ENCODE measurements at places on chromosomes 5 and 9.

DNA sequence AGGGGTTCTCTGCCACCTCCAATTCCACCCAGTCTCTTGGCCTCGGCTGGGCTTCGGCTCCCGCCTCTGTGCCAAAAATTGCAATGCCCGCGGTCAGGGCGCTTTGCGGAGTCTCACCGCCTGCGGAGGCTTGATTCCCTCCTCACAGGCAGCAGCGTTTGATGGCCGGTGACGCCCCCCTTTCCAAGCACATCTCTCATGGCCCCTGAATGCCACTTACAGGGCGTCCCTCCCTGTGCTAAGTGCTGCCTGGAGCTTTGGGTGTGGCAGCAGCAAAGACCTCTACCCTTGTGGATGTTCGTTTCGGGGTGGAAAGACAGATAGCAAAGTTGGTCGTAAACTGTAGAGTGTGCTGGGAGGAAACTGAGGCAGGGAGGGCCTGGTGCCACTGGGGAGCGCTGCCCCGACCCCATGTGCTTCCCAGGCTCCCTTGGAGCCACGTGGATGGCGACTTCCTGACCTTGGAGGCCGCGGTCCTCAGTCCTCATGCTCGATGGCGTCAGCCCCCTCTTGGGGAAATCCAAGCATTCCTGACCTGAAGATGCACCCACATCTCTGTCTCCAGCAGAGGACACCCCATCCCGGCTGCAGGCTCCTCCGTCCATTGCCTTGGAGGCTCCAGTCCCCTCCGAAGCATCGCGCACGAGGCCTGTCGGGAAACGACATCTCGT lies 249.2 kb upstream of the IRX4 start:
- DNase-seq = no peak

DNA sequence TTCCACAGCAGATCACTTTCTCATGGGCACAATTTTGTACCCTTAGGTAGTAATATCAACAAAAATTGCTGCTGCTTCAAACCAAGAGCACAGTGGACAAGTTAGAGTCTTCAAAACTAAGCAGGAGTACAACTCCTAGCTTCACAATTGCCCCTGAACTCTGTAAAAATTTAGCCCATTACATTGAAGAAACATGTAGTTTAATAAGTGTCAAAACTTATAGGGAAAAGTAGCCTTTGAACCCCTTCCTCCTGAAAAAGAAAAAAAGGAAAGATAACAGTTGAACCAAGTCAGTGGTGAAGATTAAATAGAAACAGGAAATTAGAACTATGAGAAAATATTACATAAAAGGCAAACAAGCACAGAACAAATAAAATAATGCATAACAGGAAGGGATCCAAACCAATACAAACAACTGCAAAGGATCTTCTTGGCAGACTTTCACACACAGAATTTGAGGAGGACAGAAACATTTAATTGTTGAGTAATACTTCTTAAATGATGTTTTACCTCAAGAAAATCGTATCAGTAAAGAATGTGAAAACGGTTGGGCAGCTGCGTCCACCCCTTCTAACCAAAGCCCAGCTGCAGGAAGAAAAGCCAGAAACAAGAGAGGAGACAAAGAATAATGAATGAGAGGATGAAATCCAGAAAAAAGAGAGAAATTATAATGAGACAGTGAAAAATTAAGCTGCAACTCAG lies 636.0 kb downstream of the NR2F1-AS1 start:
- no peak for DNase-seq

DNA sequence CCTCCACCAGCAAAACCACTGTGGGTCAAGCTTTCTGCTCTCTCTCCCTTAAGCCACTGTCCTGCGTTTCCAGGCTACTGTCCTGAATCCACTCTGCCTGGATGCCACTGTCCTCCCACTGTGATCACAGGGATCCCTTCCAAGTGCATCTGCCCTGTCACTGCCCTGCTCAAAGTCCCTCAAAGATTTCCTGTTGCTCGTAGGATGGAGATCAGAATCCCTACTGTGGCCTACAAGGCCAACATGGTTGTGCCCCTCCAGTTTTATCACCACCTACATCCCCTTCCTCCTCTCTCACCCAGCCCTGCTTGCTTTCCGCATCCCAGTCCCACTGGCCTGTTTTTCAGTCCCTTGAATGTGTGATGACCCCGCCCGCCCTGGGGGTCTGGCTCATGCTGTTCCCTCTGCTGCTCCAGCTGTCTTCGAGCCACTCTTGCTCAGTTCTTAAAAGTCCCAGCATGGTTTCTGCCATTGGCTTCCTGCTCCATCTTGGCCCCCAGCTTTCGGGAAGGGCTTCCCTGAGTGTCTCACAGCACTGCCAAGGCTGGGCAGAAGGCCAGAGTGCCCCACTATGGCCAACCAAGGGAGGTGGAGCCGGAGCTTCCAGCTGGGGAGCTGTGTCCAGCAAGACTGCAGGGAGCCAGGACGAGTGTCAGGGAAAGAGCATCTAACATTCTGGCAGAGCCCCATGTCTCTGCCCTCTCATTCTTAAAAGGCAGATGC lies 12.9 kb upstream of the FRRS1L start:
- DNase-seq = no peak

DNA sequence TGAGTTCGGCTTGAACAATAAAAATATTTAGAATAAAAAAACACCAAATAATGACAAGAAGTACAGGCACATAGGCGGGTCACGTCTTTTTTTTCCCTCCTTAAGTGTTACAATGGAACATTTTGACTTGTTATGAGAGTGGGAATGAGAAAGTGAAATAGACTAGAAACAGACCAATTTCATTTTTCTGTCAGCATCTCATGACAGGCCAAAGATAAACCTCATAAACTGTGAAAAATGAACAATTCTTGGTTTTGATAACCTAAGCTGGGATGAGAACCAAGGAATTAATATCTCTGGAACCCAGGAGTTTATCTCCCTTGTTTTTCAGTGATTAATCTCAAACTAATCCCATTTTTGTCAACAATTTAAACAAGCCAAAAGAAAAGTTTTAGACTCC lies 299.5 kb downstream of the SLIT3 start:
- DNase-seq = no peak

- DNase-seq = no peak
These were observed 52.5 kb downstream of the FGF10 start for GRCh38 chr5:44336708-44337107.

GRCh38 chr9:82122731-82123130 lies 134.2 kb downstream of the SPATA31D1 start:
- no peak for DNase-seq

DNA sequence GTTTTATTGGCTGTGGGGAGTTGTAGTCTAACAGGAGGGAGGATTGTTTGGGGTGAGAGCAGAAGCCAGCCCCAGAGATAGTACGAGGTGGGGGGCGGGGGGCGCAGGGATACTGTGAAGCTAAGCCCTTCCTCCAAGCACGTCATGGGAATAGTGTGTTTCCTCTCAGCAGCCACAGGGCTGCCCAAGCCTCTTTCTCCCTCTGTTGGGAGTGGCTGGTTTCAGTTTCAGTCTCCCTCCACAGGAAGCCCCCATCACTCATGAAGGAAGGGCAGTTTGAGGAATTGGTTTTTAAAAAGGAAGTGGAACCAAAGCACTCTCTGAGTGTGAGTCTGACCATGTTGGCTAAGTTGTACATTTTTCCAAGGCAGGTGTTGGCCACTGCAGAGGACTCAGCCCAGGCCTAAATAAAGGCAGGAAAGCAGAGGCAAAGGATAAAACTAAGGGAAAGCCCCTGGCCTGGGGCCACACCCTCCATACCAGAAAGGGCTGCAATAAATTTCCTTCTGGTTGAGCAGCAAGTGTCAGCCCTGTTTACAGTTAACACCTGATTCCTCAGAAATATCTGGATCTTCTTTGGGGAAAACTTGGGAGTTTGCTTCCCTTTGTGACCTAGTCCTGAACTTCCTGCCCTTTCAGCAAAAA lies 3.2 kb downstream of the RAB24 start:
- peak; percentile 27 for DNase-seq

- no peak for DNase-seq
These were observed 71.8 kb upstream of the TTC23L start for GRCh38 chr5:34767180-34767579.

GRCh38 chr9:111078391-111079038 lies 40.2 kb upstream of the LPAR1 start:
- no peak for DNase-seq

- DNase-seq = no peak
These were observed 10.5 kb upstream of the TAL2 start for GRCh38 chr9:105651806-105652205.

- no peak for DNase-seq
These were observed 18.3 kb upstream of the HSDL2 start for GRCh38 chr9:112361601-112362000.

GRCh38 chr5:37838152-37838932 lies 1.5 kb downstream of the GDNF start:
- DNase-seq = no peak

DNA sequence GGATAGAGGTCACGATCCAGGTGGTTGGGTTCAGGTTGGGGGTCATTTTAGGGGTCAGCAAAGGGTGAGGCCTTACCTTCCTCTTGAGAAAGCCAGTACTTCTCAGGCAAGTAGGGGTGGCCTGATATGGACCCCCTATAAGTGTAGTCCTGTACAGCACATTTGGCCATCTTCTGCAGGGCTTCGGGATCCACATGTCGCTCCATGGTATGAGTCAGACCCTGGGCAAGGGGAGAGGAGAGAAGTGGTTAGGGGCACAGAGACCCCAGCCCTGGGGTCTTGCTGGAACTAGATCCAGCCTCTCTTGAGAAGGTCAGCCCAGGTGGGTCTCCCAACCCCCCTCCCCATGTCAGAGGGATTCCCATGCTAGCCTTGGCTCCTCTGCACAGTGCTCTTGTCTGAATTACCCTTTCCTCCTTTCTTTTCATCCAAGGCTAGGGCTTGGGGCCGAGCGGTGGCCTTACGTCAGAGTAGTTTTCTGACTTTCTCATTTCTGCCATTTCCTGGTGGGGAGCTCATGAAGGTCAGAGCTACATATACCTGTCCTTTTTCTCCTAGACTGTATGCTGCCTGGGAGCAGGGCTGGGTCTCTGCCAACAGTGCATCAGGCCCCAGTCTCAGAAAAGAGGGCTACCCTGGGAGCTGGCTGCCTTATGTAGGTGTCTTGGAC lies 9.0 kb upstream of the MYORG start:
- no peak for DNase-seq

DNA sequence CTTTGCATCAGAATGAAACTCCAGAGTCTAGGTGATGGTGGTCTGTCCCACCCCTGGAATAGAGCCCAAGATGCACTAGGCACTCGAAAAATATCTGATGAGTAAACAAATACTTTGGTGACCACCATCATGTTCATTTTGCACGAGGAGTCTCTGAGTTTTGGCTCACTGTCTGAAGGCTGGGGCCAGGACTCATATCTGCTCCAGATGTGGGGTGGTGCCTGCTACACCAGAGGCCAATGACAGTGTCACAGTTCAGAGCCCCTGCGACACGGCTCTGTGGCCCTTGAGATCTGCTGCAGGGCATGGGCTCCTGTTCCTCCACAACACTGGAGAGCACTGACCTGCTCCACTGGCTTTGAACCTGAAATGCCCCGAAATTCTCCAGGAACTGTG lies 164.6 kb downstream of the ROR2 start:
- DNase-seq = no peak

DNA sequence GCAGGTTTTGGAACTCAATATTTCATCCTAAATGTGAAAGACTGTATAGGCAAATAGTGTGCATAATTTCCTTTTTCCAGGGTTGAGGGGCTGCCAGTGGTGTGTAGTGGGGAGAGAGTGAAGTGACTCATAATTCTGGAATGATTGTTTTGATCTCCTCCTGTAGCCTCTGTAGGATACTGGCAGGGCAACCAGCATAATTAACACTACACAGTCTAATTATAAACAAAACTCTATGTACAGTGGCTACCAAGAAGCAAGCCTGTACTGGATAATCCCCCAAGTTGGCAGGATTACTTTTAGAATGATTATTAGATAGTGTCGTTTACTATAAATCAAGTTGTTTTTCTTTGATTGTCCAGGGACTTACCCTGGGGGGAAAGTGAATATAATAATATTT lies 32.2 kb downstream of the LNPEP start:
- DNase-seq = no peak

GRCh38 chr5:112908854-112909253 lies 13.2 kb downstream of the REEP5 start:
- DNase-seq = no peak

DNA sequence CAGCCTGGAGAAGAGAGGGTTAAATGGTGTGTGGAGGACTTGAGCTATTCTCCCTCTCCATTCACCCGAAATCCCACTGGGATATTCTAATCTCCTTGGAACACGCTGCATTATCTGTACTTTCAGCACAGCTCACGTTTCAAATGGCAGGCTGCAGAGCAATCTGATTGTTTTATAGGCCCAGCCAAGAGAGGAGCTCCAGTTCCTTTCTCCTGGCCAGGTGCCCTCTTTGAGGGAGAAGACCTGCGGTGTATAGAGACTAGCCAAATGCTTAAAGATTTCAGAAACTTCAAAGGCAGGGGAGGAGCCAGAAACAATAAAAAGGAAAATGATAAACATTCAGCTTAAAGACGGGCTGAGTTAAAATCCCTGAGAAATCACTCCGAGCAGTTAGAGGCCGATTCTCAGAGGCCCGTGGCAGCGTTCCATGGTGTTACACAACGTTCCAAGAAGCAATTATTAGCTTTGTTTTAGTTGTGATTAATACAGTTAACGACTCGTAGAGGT lies 564.0 kb upstream of the KLF4 start:
- no peak for DNase-seq

GRCh38 chr5:151026679-151027078 lies 6.3 kb downstream of the GPX3 start:
- no peak for DNase-seq

- DNase-seq = no peak
These were observed 111.1 kb downstream of the TLR4 start for GRCh38 chr9:117815315-117815714.

DNA sequence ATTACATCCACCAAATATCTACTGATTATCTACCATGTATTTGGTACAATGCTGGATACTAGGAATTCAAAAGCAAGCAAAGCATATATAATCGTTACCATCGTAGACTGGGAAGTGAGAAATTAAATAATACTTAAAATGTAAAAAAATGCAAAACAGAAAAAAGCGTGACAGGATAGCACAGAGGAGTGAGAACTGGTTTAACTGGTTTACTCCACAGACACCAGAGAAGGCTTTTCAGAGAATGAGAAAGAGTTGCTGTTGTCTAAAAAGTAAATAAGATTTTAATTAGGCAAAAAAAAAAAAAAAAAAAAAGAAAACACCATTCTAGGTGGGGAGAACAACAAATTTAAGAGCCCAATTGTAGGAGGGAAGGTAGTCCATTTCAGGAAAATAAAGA lies 657.9 kb upstream of the ST8SIA4 start:
- no peak for DNase-seq

- no peak for DNase-seq
These were observed 47.8 kb upstream of the RAPGEF6 start for GRCh38 chr5:131682826-131683225.

DNA sequence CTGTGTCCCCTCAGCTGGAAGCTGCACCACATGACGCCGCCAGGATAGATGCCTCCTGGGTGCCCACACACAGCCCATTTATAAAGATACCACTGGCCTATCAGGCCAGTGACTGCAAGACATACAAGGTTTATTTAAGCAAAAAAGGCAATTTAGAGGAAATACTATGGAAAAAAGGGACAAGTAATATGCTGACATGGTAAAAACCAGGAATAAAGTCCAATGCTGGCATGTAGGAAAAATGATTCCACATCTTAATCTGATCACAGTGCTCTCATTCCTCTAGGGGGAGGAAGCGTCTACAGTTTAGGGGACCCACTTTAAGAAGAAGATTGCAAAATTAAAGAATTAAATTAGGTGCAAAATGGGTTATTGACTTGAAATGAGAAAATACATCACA lies 80.1 kb downstream of the ZNF354C start:
- DNase-seq = no peak

GRCh38 chr5:154200221-154200620 lies 9.7 kb downstream of the GALNT10 start:
- DNase-seq = no peak

- no peak for DNase-seq
These were observed 21.0 kb upstream of the RALGDS start for GRCh38 chr9:133141833-133142595.

GRCh38 chr5:151086905-151087360 lies 6.1 kb upstream of the TNIP1 start:
- peak; percentile 46 for DNase-seq

Data from stimulated activated CD4-positive, alpha-beta T cell treated with anti-CD3 and anti-CD28 coated beads, Interleukin-1b, Interleukin-23, amount 100 ng/mL, for 1 hour (primary cell).